ENCODE measurements at places on chromosomes 1 and 21.
A peak's percentile ranks its signal among the peaks of the same experiment; 100 is the strongest.

DNA sequence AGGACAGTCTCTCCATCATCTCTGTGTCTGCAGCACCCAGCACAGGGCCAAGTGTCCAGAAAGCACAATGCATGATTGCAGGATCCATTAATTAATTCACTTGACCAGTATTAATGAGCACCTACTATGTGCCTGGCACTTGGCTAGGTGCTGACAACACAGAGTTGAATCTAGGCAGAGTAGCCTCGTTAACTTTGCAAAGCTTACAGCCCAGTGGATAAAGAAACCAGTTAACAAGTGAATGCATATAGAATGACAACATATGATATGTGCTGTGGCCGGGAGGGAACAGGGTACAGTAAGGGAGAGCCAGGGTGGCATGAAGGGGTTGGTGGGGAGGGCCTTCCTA lies 10.9 kb downstream of the SLC1A7 start:
- H3K4me3 ChIP-seq = no peak overlapping the region
- DNase-seq = no peak
- peaks cover 7% of the 10 kb centered on the region for H3K4me1 ChIP-seq
- H3K27ac ChIP-seq = no peak overlapping the region
- H3K27me3 ChIP-seq = peaks cover 15% of the 10 kb centered on the region
- no peaks in the 10 kb centered on the region for H3K36me3 ChIP-seq

DNA sequence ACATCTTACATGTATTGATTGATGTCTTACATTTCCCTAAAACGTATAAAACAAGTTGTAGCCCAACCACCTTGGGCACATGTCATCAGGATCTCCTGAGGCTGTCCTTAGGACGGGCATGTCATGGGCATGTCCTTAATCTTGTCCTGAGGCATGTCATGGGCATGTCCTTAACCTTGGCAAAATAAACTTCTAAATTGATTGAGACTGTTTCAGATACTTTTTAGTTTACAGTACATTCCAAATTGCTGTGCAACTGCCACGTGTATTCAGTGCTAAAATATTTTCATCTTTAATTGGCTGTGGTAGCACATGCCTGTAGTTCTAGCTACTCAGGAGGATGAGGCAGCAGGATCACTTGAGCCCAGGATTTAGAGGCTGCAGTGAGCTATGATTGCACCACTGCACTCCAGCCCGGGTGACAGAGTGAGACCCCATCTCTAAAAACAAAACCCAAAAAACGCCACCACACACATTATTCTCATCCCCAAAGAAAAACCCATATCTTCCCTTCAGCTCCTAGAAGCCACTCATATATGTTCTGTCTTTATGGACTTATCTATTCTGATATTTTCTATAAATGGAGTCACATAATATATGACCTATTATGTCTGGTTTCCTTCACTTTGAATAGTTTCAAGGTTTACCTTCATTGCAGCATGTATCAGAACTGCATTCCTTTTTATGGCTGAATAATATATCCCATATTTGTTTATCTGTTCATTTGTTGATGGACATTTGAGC lies 96.0 kb upstream of the BTG3 start:
- no peak for DNase-seq
- peaks cover 4% of the 10 kb centered on the region for H3K36me3 ChIP-seq
- H3K27ac ChIP-seq = peak overlapping the region; percentile 87
- peaks cover 3% of the 10 kb centered on the region for H3K27me3 ChIP-seq
- peaks cover 8% of the 10 kb centered on the region for H3K4me1 ChIP-seq

DNA sequence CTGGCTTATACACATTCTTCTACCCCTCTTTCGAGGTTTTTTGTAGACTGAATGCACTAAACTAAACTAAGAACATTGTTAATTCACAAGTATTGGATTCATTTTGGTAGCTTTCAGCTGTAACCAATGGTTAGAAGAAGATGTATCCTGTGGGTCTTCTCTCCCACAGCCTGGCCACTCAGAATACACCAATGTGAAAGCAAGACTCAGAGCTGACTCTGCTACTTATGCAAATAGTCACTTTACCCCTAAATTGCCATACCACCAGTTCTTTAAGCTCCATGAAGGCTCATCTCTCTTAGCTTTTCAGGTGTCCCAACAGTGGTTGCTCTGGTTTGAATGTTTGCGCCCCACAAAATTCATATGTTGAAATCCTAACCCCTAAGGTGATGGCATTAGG lies 60.1 kb downstream of the RGS13 start:
- H3K27ac ChIP-seq = no peak overlapping the region
- H3K27me3 ChIP-seq = peaks cover 4% of the 10 kb centered on the region
- no peaks in the 10 kb centered on the region for H3K36me3 ChIP-seq
- no peak overlapping the region for H3K4me3 ChIP-seq
- no peak for DNase-seq

- no peaks in the 10 kb centered on the region for H3K36me3 ChIP-seq
- no peak overlapping the region for H3K27ac ChIP-seq
- DNase-seq = no peak
- no peaks in the 10 kb centered on the region for H3K27me3 ChIP-seq
These were observed 102.4 kb upstream of the SERBP1 start for GRCh38 chr1:67532452-67533216.

- no peaks in the 10 kb centered on the region for H3K36me3 ChIP-seq
- peaks cover 19% of the 10 kb centered on the region for H3K27me3 ChIP-seq
- H3K4me3 ChIP-seq = no peak overlapping the region
- H3K4me1 ChIP-seq = peaks cover 29% of the 10 kb centered on the region
- no peak for DNase-seq
These were observed 9.1 kb downstream of the RXRG start for GRCh38 chr1:165435801-165436200.
